Stimulated activated CD4-positive, alpha-beta T cell treated with anti-CD3 and anti-CD28 coated beads, TNF-alpha, amount 100 ng/mL, for 24 hours (primary cell): ENCODE measurements at places on chromosomes 13 and 19.

DNA sequence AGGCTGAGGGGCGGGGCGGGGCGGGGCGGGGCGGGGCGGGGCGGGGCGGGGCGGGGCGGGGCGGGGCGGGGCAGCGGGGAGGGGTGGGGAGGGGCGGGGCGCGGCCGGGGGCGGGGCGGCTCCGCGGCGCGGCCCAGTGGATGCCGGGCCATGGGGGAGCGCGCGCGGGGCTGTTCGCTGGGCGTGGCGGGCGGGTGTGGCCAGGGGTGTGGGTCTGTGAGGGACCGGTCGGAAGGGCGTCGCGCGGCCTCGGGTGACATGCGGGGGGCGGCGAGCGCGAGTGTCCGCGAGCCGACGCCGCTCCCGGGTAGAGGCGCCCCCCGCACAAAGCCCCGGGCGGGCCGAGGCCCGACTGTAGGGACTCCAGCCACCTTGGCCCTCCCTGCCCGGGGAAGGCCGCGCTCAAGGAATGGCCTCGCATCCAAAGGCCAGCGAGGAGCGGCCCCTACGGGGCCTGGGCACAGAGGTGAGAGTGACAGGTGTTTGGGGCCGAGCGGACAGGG lies at the start of gene ZFP28:
Gene ZFP28 (plus strand): TSS at position 188 of the 503 bp plus-strand sequence. CDS start 71 bp downstream, at position 259.
- DNase-seq: no peak

GRCh38 chr19:30668521-30669155 lies 296.5 kb downstream of the ZNF536 start:
- DNase-seq: no peak

GRCh38 chr13:33723365-33723764 lies 94.6 kb upstream of the RFC3 start:
- DNase-seq: no peak

DNA sequence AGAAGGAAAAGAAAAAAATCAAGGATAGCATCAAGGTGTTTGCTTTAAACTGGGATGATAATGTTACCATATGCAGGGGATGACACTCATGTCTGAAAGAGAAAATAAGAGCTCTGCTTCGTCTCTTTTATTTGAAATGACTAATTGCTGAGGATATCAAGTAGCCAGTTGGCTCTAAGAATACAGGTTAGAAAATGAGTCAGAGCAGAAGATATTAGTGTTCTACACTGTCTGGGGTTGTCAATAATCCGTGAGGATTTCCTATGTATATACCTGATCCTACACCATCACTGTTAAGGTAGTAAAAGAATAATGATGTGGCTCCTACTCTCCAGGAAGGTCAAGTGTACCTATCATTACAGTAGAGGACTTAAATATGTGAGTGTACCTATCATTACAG lies 562.5 kb downstream of the GPC6 start:
- DNase-seq: no peak

GRCh38 chr13:80751854-80752253 lies 410.9 kb upstream of the SPRY2 start:
- no peak for DNase-seq

DNA sequence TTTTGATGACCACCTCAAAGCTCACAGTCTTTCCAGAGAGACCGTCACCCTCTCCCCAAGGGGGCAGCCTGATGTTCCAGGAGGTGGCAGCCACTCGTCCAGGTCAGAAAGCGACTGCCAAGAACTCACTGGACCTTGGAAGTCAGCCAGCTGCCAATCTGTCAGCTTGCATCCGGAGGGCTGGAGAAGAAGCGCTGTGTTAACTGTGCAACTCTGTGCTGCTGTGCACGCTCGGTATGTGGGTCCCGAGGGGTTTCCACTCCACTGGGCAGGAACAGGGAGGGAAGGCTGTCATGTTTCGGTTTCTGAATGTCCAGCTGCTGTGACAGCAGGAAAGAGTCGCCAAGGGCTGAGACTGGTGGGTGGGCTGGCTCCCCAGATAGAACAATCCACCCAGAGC lies 89.2 kb downstream of the CACNA1A start:
- DNase-seq: no peak

GRCh38 chr19:28026636-28027035 lies 1186.3 kb downstream of the UQCRFS1 start:
- no peak for DNase-seq

GRCh38 chr19:28614634-28615545 lies 598.1 kb downstream of the UQCRFS1 start:
- DNase-seq: no peak

DNA sequence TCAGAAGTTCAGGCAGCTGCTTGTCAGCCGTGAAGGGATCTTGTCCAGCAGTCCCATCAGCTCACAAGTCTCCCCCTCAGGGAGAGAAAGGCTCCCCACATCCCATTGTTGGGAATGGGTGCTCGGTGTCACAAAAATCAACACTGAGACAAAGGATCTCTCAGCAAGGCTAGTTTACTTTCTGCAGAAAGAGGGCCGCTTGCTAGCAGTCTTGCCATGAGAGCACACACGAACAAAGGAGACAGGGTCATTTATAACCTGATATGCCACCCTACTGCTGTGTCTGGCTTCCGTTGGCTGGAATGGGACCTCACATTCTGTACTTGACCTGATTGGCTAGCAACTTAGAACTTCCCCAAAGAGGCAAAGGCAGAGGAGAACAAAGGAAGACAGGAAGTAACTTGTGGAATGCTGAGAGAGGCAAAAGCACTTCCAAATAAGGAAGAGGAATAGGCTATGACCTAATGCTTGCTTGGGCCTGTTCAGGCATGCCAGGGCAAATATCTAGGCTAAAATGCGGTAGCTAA lies 8.7 kb upstream of the IGFL3 start:
- DNase-seq: no peak

- no peak for DNase-seq
These were observed 1.2 kb upstream of the SBK2 start for GRCh38 chr19:55538132-55538531.

GRCh38 chr13:30735872-30736175 lies 481 bp downstream of the ALOX5AP start:
- no peak for DNase-seq

DNA sequence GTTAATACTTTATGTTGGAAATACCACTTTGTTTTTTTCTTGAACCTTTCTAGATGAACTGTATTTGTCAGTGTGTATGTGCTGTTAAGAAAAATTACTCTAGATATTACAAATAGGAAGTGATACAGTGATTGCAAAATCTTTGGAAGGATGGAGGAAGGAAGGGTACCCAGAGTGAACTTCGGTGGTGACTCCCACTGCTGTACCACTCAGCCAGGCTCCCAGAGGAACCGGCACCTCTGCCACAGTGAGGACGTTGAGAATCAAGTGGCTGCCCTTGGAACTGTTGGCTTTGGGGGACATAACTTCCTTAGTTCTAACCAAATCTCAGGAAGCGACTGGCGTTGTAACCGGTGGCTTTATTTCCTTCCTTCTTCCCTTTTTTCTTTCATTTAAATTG lies 184.7 kb downstream of the PCCA start:
- no peak for DNase-seq

DNA sequence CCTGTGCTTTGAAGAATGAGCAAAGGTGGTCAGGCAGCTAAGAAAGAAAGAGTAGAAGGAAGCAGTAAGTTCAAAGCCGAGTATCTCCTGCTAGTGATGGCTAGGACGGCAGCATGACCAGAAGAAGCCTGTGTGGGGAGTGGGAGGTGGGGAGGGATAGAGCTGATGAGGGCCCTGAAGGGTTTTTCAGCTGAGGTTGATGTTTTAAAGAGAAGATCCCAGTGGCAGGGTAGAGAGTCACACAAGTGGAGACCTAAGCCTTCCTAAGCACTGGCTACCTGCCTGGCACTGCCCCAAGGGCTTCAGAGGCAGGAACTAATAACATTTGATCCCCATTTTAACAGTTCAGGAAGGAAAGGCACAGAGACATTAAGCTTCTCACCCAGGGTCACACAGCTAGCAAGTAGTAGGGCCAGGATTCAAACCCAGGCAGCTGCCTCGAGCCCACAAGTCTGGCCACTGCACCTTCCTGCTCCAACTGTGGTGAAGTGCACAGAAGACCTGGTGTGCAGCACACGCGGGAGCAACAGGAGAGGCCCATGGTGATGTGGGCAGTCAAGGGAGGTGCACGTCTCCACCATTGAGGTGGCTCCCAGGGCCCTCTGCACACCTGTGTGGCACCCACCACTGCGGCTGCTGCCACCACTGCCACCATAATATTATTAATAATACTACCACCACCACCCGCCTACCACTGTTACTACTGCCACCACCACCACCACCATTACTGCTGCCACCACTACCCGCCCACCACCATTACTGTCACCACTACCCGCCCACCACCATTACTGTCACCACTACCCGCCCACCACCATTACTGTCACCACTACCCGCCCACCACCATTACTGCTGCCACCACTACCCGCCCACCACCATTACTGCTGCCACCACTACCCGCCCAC lies 22.1 kb downstream of the CUL4A start:
- DNase-seq: no peak

- no peak for DNase-seq
These were observed 98.0 kb upstream of the SLC10A2 start for GRCh38 chr13:103164251-103164650.

DNA sequence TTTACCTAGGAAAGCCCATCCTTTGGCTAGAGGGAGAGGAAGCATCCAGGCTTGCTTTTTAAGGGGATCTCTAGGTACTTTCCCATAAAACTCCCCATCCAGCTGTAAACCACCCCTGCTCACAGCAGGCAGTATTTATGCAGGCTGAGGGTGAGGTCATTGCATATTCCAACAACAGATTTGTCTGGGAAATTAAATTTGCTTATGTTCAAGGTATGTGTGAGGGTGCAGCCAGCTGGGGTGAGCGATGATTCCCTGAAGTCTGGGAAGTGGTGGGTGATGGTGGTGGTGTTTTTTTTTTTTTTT lies 96.3 kb upstream of the C1QTNF9B start:
- DNase-seq: no peak

GRCh38 chr19:55088543-55089341 lies 13.1 kb downstream of the EPS8L1 start:
- peak; percentile 62 for DNase-seq
